ENCODE measurements at places on chromosomes 6 and 20.
A peak's percentile ranks its signal among the peaks of the same experiment; 100 is the strongest.

DNA sequence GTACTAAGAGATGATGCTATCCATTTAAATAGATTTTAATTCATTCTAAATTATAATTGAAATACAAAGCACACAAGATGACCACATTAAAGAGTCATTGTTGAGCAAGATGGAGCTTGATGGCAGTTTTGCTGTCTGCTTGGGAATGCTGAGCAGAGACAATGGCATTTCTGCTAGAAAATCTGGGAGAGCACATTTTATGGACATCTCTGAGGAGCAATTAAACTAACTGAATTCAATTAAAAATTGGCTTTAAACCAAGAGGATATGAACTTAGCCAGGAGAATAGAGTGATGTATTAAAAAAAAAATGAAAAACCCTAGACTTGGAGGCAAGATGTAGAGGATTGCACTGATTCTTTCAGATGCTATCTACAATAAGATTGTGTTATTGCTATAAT lies 19.1 kb upstream of the ADGRB3 start:
- DNase-seq: no peak

DNA sequence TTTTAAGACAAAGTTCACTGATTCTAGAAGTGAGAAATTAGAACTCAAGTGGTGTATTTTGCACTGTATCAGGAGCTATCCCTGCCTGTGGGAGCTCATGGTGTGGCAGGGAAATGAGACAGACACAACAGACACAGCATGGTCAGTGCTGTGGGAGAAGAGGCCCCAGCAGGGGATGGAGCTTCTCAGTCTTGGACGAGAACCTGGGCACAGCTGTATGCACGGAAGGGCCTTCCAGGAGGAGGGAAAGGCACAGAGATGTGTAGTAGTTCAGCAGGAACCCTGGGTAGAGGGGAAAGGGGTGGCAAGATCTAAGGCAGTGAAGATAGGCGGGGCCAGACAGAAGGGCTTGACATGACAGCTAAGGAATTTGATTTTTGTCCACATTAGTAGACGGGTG lies 48.8 kb upstream of the KIF25 start:
- no peak for DNase-seq

DNA sequence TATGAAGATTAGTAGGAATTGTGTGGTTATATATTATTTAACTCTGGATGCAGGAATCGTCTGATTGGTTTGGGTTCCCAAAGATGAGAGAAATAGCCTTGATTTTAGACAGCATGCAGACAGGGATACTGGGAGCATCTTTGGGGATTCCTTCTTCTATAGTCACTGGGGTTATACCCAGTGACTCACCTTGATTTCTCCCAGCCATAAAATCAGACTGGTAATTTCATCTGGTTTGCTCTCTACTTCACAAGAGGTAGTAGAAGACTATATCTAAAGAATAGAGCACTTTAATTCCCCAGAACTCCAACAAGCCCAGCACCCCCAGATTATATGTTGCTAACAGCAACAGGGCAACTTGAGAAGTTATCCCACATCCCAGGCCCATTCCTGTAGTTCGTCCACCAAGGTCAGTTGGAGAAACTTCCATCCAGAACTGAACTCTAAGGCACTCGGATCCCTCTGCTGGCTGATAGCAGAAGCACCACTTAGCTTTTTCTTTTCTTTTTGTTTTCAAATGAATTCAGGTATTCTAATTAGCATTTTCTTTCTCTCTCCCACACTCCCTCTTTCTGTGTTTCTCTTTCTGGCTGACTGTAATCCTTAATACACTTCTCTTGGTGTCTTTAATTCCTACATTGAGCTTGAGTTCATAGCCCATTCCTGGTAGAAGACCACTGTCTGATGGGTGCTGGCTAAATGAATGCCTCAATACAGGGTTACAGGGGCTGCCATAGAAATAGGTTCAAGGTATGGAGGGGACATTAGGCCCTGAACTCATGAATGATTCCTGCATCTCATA lies 20.4 kb upstream of the EFHC1 start:
- DNase-seq: no peak

GRCh38 chr20:19710336-19711120 lies 47.5 kb upstream of the RIN2 start:
- no peak for DNase-seq

DNA sequence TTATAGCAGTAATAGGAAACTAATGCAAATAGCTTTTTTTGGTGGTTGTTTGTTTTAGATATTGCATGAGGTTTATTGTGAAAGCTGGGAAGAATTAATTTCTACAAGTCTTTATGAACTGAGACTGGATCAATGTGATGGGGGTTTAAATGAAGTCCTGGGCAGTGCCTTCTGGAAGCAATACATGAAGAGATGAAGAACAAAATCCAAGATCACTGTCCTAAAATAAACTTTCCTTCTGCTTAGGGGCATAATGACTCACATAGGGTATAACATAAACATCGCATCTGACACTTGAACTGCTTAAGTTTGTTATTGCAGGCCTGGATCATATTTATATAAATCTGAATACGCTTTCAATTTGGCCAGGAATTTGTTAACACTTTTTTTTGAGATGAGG lies 20.9 kb upstream of the SHLD1 start:
- DNase-seq: no peak

DNA sequence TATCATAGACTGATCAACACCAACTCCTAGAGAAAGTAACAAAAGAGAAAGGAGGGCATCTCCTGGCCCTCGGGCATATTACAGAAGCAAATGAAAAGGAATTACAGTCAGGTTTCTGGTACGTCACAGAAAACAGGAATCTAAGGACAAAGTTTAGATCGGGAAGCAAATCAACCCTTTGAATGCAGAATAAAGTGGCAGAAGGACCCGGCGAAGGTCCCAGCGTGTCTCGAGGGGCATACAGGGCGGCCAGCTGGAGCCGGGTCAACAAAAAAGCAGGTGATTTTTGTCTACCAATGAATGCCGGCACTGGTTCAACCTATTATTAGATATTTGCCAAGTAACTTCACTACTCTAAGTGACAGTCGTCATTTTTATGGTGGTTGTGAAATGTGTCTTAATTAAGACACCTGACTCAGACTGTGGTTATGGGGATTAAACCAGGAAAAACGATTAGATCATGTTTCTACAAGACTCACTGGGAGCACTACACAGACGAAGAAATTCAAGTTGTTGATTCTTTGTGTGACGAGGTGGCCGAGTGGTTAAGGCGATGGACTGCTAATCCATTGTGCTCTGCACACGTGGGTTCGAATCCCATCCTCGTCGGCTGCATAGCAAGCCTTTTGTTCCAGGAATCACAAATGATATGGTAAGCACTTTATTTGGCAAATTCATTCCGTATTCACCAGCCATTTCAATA lies 12.4 kb upstream of the ZSCAN9 start:
- DNase-seq: peak; percentile 86

DNA sequence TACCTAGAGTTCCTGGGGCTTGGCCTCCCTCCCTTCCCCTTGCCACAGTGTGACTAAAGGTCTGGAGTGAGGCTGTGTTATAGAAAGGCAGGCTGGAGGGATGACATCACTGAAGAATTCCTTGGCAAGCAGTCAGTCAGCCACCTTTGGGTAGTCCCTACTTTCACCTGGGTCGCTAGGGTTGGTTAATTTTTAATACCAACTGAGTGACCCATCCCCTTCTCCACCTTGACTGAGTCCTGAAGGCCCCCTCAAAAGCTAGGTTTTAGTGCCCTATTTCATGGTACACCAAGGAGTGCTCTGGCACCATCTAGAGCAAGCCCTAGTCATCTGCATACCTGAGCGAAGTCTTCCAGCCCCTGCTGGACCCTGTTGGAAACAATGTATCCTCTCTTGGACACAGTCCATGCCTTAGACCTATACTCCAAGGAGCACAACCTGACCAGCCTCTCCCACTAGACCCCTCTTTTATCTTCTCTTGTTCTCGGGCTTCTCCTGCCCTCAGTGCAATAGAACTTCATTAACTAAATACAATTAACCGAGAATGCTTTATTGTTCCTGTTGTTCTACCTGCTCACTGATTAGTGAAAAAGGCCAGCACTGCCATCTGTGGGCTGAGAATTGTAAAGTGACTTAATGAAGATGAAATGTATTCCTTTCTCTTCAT lies 44.6 kb downstream of the RIN2 start:
- DNase-seq: no peak

GRCh38 chr6:39428816-39429215 lies 106.3 kb upstream of the KCNK16 start:
- DNase-seq: no peak

DNA sequence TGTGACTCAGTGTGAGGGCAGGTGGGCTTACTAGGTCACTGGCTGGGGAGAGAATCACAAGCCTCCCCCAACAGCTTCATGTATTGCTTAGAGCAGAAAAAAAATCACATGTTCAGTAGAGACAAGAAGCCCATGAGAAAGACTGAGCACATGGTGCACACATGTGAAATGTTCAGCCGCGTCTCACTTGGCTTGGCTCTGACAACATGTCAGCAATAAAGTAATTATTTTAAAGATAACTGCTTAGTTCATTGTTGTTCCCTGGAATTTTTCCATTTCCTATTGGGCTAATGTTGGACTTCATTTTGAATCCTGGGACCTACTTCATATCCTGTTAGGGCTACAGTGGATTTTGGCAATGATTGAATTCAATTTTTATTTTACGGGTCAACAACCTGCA lies 222.6 kb downstream of the C6orf118 start:
- no peak for DNase-seq

- no peak for DNase-seq
Observed at GRCh38 chr6:145756170-145756662, 20.9 kb upstream of the EPM2A start.

DNA sequence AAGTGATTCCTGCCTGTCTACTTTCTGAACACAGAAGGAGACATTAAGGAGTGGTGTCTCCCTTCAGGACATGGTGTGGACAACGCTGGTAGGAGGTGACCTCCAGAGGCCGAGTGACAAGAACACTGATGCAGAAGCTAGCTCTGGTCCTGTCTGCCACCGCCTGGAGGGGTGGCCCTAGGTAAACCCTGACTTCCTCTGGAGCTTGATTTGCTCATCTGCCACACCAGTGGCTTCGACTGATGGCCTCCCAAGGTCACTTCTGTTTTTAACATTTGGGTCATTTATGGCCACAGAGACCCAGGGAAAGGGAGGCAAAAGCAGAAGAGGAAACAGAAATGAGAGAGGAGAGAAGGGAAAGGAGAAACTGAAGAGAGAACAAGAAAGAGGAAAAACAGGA lies 49.4 kb upstream of the SLC22A23 start:
- no peak for DNase-seq

GRCh38 chr20:17493173-17493572 lies 38.0 kb downstream of the BFSP1 start:
- DNase-seq: no peak

DNA sequence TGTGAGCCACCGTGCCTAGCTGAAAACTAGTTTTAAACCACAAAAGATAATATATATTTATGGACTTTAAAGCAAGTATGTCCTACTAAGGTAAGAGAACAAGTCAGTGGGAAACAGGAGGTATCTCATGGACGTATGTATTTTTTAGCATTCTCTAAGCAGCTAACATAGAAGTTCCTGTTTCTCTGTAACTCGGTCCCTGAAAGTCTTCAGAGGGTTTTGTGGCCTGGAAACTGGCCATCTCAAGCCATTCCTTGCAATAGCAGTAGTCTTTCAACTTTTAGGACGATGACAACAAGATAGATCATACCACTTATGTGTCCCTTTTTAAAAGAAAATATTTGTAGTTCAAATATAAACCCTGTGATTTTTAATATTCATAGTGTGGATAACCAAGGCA lies 95.6 kb upstream of the RALGAPA2 start:
- DNase-seq: no peak

DNA sequence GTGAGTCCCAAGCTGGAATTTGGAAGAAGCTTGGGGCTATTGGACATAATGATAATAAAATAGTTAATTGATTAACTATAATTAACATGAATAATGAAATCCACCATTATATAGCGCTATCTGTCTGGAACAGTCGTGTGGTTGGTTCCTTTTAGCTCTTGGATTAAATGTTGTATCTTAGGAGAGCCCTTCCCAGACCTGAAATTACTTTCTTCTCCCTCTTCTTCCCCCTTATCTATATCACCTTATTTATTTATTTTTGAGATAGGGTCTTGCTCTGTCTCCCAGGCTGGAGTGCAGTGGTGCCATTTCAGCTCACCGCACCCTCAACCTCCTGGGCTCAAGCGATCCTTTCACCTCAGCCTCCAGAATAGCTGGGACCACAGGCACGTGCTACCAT lies 64.6 kb downstream of the NCOA3 start:
- DNase-seq: no peak
